ENCODE measurements at places on chromosomes 2 and 18.

DNA sequence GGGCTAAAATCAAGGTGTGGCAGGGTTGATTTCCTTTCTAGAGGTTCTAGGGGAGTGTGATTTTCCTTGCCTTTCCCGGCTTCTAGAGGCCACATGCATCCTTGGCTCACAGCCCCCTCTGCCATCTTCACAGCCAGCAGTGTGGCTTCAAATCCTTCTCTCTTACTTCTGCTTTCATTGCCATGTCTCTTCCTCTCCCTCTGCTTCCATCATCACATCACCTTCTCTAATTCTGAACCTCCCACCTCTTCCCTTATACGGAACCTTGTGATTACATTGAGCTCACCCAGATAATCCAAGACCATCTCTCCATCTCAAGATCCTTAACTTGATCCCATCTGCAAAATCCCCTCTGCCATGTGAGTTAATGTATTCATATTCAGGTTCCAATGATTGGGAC lies 56.2 kb upstream of the RMDN2 start:
- DNase-seq = no peak

DNA sequence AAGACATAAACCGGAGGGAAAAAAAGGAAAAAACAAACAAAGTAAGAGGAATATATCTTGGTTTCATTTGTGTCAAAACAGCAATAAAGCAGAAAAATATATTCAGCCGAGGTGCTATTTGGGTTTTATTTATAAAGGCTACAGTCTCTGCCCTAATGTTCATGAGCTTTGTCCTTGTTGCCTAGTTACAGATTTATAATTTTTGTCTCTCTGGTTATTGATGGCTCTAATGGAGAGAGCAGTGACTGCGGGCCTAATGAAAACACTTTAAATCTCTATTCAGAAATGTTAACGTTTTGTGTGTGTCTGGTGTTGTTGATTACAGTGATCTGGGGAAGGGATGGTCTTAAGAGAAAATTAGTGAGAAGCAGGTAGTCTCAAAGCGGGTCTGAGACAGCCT lies 854.0 kb upstream of the LRRTM1 start:
- no peak for DNase-seq

- DNase-seq = no peak
Observed at GRCh38 chr18:25038261-25038660, 313.7 kb downstream of the ZNF521 start.

DNA sequence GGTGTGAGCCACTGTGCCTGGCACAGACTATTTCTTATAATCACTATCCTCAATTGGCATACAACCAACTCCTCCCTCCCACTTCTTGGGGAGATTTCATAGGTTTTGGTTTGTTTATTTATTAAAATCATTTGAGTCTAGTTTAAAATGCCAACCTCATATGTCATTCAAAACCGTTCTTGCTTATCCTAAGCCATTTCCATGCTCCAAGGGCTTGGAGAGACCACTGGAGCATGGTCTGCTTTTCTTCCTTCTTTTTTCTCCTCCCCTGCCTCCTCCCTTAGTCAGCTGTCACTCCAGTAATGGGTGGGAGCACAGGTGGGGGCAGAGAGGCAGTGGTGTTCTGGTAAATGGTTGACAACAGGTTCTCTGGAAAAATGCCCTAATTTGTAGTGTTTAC lies 20.4 kb upstream of the KCNS3 start:
- no peak for DNase-seq

GRCh38 chr2:237870754-237871651 lies 11.6 kb downstream of the RAMP1 start:
- DNase-seq = no peak

DNA sequence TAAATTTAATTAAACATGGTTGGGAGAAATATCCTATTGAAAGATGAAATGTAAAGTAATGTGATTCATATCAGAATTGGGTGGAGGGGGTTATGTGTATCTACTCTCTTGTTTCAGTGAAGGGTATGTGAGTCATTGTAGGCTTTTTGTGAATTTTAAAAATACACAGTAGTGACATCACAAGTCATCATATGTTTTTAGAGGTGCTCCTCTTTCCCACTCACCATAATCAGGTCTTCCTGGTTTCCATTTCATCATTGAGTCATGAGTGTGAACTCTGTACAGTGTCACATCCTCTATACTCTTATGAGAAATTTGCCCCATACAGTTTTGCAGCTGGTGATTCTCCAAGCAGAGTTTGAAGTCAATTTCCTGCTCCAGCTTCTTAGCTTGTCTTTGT lies 18.8 kb downstream of the FSIP2 start:
- DNase-seq = peak; percentile 85

DNA sequence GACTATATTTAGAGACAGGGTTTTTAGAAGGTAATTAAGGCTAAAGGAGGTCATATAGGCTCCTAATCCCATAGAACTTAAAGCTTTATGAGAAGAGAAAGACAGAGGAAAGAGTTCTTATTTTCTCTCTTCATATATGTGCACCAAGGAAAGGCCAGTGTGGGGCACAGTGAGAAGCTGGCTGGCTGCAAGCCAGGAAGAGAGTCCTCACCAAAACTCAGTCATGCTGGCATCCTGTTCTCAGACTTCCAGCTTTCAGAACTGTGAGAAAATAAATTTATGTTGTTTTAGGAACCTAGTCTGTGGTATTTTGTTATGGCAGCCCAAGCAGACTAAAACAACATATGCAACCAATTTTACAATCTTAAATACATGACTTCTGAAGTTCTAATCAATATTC lies 31.5 kb upstream of the ATIC start:
- DNase-seq = peak; percentile 3

- DNase-seq = no peak
Observed at GRCh38 chr2:98713332-98714015, 17.5 kb downstream of the MGAT4A start.

DNA sequence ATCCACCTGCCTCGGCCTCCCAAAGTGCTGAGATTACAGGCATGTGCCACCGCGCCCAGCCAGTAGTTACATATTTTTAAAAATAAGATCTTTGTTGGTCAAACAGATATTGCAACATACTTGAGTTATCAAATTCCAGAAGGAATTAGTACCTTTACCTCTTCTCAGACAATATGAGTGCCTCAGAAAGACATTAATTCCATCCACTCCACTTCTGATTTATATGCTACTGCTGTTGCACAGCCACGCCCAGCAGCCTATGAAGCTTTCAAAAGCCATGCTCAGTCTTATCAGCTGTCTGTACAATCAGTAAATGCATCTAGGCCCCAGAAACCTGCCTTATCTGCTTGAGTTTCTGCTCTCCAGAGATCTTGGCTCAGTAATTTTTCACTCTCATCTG lies 47.8 kb downstream of the MEX3C start:
- no peak for DNase-seq

- DNase-seq = peak; percentile 83
Observed at GRCh38 chr2:191318729-191319078, 73.5 kb downstream of the MYO1B start.

Measured in HCEC 1CT (cell line).